ENCODE measurements at places on chromosomes 4 and X.

- no peak for DNase-seq
Observed at GRCh38 chr4:122814426-122814825, 12.2 kb upstream of the FGF2 start.

DNA sequence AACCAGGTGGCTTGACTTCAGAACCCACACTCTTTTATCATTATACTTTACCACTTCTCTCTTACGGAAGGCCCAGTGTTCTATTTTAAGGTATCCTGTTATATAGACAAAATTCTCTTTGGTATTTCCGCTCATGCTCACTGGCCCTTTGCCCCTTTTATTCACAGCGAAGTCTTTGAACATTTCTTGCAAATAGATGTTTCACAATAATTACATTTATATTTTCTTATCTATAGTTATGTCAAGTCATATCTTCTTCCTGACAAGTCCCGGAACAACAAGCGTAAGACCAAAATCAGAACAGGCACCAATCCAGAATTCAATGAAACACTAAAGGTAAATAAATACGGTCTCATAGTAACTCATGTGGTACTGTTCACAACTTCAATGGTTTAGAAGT, 102.0 kb downstream of the SYTL5 start:
- DNase-seq = no peak

DNA sequence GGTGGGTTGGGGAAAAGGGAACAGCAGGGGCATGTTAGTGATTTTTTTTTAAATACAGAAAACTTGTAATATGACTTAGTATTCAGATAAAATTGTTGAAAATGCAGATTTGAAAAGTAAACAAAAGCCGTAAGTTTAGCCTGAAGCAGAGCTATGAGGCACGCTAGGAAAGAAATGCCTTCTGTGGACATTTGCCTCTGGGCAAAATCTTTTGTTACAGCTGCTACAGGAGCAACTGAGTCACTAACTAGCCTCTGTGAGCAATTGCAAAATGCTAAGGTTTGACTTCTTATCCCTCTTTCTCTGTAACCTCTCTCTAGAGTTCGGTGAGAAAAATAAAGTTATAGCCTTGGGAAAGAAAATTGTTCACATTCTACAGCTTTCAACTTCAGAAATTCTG, 350.0 kb downstream of the SLC7A11 start:
- DNase-seq = no peak

DNA sequence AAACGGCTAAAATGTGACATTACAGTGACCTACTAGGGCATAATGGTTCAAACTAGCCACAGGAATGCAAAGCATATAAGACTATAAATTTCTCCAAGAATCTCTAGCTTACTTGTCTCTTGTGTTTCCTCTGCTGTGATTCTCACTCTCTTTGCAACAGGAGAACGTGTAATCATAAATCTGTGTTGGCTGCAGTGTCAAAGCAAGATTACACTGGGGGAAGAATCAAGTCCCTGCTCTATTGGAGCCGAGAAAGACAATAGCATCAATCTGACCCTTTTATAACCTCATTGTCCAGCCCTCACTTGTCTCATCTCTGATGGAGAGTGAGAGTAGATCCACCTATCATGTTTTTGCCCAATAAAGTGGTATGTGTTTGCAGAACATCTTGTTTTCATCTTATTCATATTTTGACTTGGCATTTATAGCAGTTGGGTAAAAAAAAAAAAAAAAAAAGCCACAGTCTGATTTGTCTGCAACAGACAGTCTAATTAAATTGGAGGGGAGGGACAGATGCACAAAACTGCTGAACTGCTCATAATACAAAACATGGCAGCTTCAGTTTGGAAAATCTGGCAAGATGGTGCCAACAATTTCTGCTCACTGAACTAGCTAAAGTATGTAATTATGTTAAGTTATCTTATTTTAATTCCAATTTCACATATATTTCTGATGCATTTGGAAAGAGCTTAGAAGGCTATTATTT, 165.0 kb upstream of the GABRA2 start:
- DNase-seq = no peak

- no peak for DNase-seq
Observed at GRCh38 chr4:104424475-104424941, 70.2 kb downstream of the CXXC4 start.

DNA sequence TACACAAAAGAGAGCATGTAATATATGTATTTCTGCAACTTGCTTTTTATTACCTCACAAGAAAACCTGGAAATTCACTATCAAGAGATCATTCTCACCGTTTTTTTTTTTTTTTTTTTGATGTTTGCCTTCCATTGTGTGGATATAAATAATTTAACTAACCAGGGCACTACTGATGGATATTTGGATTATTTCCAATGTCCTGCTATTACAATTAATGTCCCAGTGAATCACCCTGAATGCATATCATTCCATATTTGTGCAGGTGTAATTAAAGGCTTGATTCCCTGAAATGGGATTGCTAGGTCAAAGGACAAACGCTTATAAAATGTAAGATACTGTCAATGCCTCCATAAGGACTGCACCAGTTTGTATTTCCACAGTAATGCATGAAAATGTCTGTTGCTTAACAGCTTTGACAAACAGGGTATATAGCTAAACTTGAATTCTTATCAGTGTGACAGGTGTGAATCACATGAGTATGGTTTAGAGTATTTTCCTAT, 87.8 kb downstream of the NCAPG start:
- no peak for DNase-seq

DNA sequence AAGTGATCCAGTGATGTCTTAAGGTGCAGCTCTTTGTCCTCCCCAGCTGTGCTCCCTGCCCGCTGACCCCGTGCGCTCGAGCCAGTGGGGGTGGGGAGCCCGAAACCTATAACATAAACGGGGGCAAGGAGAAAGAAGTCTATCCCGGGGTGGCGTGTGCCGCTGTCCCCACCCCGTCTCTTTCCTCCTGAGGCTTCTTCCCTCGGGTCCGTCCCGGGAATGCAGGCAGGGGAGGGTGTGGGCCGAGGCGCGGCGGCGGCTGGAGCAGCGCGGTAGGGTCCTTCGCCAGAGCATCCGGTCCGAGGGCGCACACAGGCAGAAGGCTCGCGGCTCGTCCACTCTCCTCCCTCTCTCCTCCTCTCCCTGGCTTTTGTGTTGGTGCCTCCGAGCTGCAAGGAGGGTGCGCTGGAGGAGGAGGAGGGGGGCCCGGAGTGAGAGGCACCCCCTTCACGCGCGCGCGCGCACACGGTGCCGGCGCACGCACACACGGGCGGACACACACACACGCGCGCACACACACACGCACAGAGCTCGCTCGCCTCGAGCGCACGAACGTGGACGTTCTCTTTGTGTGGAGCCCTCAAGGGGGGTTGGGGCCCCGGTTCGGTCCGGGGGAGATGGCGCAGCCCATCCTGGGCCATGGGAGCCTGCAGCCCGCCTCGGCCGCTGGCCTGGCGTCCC, at the start of gene RAB33A:
Gene RAB33A (plus strand): TSS at position 517 of the 681 bp plus-strand sequence. CDS start 101 bp downstream, at position 618.
- DNase-seq = no peak

Data from cortex of kidney (tissue), 1 donor.